H9 (cell line): ENCODE measurements at places on chromosomes 5 and 9. TPM values are rescaled to one million over a fixed set of nuclear protein-coding genes. Genes with fewer than 3 reads are reported as not detected.

Gene FRMD3
- 0.48 and 0.55 TPM in 2 replicates for total RNA-seq

Gene BTNL3
- not detected in 2 replicates for total RNA-seq

Gene SLC36A1
- 14.1 and 15.0 TPM in 2 replicates for total RNA-seq

Gene KIF4B
- total RNA-seq, result 0.04 and 0.07 TPM in 2 replicates

Gene LCN15
- total RNA-seq, result 0.61 TPM in 1 of 2 replicates, not detected in the other

Gene FGF1
- 3.2 and 4.6 TPM in 2 replicates for total RNA-seq

Gene OR1Q1
- total RNA-seq, result not detected in 2 replicates

Gene ST8SIA4
- not detected in 2 replicates for total RNA-seq

Gene PDLIM4
- total RNA-seq, result 7.6 and 12.2 TPM in 2 replicates

Gene ALDH1A1
- 0.68 and 1.1 TPM in 2 replicates for total RNA-seq

DNA sequence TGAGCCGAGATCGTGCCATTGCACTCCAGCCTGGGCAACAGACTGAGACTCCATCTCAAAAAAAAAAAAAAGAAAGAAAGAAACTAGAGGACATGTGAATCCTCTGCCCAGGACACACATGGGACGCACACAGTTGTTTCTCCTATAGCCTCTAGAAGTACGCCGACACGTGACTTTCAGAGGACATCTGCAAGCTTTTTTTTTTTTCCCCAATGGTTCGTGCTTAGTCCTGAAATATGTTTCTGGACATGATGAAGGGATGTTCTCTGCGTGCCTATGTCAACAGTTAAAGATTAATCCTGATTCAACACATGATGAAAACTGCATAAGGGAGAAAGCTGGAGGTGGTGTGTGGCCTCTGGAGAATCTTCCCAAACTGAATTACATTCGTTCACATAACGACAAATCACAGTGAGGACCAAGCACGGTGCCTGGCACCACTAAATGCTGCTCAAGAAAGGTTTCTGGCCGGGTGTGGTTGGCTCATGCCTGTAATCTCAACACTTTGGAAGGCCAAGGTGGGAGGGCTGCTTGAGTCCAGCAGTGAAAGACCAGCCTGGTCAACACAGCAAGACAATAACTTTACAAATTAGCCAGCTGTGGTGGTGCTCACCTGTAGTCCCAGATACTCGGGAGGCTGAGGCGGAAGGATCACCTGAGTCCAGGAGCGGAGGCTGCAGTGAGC is 9.8 kb downstream of the COL23A1 start:
- H3K36me3 ChIP-seq, result no peaks in the 10 kb centered on the region
- H3K27me3 ChIP-seq, result no peaks in the 10 kb centered on the region
- no peak for DNase-seq
- no peak overlapping the region for H3K27ac ChIP-seq
- no peaks in the 10 kb centered on the region for H3K4me1 ChIP-seq

- H3K27ac ChIP-seq, result no peak overlapping the region
- H3K27me3 ChIP-seq, result no peaks in the 10 kb centered on the region
- no peaks in the 10 kb centered on the region for H3K36me3 ChIP-seq
- H3K4me3 ChIP-seq, result no peak overlapping the region
Measured at GRCh38 chr5:2465383-2465782, 286.1 kb downstream of the IRX2 start.

DNA sequence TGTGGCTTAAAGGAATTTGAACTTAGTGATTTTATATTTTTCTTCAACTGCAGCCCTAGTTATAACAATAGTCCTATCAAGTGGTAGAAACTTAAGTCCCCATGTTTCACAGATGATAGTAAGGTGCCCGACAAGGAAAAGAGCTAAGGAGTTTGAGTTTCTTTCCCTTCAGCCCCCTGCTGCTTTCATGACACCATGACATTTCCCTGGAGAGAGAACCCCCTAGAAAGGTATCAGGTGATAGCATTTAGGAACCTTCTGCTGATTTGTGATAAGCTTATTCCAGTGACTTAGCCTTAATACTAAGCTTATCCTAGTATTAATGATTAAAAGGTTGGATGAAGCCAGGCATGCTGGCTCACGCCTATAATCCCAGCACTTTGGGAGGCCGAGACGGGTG is 623.8 kb upstream of the TYRP1 start:
- H3K36me3 ChIP-seq, result peaks cover 9% of the 10 kb centered on the region
- no peak for DNase-seq
- H3K27me3 ChIP-seq, result no peaks in the 10 kb centered on the region
- no peaks in the 10 kb centered on the region for H3K4me1 ChIP-seq
- H3K4me3 ChIP-seq, result no peak overlapping the region
- no peak overlapping the region for H3K27ac ChIP-seq

DNA sequence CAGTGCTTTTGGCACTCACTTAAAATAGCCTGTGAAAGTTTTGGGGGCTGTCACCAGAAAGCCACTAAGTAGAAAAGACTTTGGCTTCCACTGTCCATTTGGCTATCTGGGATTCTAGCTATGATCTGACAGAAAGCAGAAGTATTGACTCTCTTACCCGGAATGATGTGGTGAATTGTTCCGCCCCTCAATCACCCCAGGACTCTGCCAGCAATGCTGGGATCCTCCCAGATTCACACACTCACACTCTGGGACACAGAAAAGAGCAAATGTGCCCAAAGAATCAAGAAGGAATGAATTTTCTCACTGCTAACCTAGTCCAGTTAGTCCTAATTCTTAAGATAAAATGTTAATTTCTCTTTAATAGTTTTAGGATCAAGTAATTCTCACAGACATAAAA is 576.9 kb downstream of the BNC2 start:
- no peaks in the 10 kb centered on the region for H3K27me3 ChIP-seq
- H3K4me1 ChIP-seq, result no peaks in the 10 kb centered on the region
- no peak overlapping the region for H3K27ac ChIP-seq
- H3K4me3 ChIP-seq, result no peak overlapping the region

DNA sequence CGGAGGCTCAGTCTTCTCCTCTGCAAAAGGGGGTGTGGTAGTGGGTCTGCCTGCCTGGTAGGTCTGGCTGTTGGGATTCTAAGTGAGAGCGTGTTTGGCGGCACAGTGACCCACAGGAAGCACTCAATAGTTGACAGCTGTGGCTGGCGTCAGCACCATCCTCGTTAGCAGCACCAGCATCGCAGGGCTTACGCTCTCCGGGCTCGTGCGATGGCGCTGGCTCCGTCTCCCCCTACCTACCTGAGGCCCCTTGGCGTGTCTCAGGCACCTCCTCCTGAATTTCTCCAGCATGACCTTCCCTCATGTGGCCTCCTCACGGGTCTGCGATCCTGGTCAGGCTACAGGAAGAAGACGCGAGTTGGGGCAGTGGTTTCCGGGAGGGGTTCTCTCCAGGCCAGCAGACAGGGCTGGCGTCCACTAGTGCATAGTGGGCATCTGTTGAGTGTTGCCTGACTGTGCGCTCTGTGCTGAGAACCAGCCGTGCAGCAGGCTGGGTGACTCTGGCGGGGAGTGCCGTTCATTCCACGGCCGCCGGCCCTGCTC is 66.9 kb downstream of the HMCN2 start:
- no peak overlapping the region for H3K4me3 ChIP-seq
- H3K27ac ChIP-seq, result no peak overlapping the region
- H3K4me1 ChIP-seq, result no peaks in the 10 kb centered on the region

GRCh38 chr9:128470560-128470959 is 14.8 kb downstream of the ODF2 start:
- no peaks in the 10 kb centered on the region for H3K4me1 ChIP-seq
- H3K36me3 ChIP-seq, result peaks cover 2% of the 10 kb centered on the region; the same call in 2 of the 3 replicates
- no peak overlapping the region for H3K4me3 ChIP-seq
- DNase-seq, result no peak
- no peak overlapping the region for H3K27ac ChIP-seq

DNA sequence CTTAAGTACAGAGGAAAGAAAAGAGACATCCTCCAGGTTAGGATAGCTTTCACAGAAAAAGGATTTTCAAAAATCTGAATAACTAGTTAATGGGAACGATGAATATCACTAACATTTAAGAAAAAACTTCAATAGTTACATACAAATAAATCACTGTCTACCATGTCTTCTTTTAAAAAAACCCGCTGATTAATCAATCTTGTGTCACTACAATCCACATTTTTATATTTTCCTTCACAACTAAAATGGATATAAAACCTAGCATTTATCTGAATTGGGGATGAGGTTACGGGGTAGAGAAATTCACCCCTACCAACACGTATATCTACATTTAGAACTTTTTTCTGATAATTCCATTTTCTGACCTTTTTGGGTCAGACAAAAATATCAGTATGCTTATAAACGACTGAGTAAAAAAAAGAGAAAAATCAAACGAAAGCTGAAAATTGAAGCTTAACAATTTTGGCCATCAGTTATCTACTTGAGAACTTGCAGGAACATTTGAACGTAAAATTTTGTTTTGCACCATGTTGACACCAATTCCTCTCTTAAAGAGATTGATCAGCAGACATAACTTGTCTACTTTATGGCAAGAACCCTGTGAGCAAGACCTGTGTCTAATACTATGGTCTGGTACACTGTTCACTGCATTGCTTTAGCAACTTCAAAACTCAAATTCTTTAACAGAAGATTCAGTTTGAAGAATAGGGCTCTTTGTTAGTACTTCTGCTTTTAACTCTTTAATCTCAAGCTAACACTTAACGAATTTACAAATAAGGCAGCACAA is 4.8 kb downstream of the NR3C1 start:
- no peak overlapping the region for H3K27ac ChIP-seq
- no peaks in the 10 kb centered on the region for H3K36me3 ChIP-seq
- peak overlapping the region; percentile 74 for H3K4me3 ChIP-seq
- DNase-seq, result no peak
- H3K4me1 ChIP-seq, result peaks cover 8% of the 10 kb centered on the region

DNA sequence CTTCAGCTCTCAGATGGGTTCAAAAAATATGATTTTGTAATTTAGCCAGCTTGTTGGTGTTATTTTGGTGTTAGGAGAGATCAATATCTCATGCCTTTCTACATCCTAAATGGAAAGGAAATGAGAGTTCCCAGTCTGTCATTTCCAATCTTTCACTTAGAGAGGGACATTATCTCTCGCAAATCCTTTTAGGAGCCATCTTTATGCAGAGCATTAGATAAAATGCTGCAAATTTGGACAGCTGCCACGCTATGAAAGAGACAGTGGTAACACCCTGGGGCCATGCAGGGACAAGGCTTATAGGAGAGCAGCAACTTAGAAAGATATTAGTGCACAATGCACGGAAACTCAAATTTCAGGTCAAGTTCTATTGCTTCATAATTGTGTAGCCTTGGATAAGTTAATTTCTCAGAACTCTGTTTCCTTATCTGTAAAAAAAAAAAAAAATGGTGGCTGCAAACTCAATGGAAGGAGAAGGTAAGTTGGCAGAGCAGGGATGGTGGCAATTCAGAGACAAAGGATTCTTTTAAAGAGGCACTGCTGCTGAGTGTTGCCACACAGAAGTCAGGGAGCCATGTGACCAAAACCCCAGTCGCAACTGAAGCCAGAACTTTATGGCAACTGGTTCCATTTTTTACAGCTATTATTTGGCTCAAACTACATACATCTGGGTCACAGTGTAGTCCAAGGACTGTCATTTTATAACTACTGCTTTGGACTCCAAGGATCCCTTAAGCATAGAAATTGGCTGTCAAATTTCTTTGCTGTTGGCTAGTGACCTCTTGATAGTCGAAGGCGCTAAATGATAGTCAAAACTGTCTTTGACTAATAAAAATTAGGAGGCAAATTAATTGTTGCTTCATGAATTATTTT is 210.2 kb downstream of the FRMD3 start:
- no peaks in the 10 kb centered on the region for H3K36me3 ChIP-seq
- no peak for DNase-seq
- H3K4me1 ChIP-seq, result no peaks in the 10 kb centered on the region
- no peak overlapping the region for H3K27ac ChIP-seq
- H3K4me3 ChIP-seq, result no peak overlapping the region

- H3K36me3 ChIP-seq, result no peaks in the 10 kb centered on the region
- no peak for DNase-seq
- H3K27me3 ChIP-seq, result no peaks in the 10 kb centered on the region
- H3K27ac ChIP-seq, result no peak overlapping the region
Measured at GRCh38 chr5:54774281-54775170, 210.9 kb downstream of the ESM1 start.

DNA sequence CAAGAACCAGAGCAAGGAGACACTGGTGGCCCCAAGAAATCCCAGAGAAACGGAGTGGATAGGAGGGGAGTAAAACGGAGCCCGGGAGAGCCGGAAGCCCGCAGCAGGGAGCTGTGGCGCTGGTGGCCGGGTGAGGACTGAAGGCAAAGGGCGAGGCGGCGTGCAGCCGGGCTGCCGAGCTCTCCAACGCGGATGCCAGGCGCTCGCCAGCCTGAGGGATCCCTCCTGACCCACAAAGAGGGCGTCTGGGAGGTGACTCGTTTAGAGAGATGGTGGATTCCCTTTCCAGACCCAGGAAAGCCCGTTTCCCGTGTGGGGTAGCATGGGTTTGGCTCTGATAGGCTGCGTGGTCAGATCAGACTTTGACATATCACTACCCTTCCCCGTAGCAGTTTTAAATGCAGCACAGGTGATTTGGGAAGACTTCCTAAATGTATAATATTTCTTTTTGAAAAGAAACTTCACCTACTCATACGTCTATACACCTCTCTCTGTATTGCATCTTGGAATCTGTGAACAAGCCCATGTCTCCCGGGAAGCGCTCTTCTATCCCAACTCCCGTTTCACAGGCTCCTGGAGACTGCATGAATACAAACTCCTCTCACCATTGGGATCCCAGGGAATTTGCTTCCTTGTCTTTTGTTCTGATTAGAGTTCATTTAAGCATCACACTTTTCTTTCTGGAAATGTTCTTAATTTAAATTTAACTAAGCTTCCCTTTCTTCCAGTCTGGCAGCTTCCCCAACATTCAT is 158.1 kb downstream of the C9orf152 start:
- H3K27me3 ChIP-seq, result no peaks in the 10 kb centered on the region; the same call in 1 of the 2 replicates
- H3K4me1 ChIP-seq, result no peaks in the 10 kb centered on the region; the same call in 1 of the 2 replicates
- peak; percentile 48 for DNase-seq
- H3K4me3 ChIP-seq, result peak overlapping the region; percentile 97
- H3K36me3 ChIP-seq, result no peaks in the 10 kb centered on the region

DNA sequence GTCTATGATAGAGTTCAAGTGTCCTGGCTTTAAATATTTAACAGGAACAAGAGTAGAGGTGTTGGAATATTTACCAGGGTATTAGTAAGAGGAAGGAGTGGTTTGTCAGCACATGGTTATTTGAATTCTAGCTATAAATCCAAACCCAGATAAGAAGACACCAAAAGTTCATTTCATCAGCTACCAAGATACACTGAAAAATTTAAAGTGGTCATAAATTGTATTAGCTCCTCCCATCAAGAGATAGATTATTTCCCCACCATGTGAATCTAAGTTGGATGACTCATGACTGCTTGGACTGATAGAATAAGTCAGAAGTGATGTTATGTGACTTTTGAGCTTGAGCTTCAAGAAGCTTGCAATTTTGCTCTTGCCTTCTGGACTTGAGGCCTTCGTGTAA is 72.1 kb upstream of the GRAMD2B start:
- H3K4me1 ChIP-seq, result peaks cover 3% of the 10 kb centered on the region; the same call in 1 of the 2 replicates
- H3K4me3 ChIP-seq, result no peak overlapping the region
- no peak overlapping the region for H3K27ac ChIP-seq
- H3K36me3 ChIP-seq, result no peaks in the 10 kb centered on the region; the same call in 2 of the 3 replicates
- no peaks in the 10 kb centered on the region for H3K27me3 ChIP-seq

GRCh38 chr5:167870055-167870454 is 421.4 kb upstream of the WWC1 start:
- H3K4me3 ChIP-seq, result no peak overlapping the region
- DNase-seq, result no peak
- H3K36me3 ChIP-seq, result no peaks in the 10 kb centered on the region
